Right ventricle myocardium inferior (tissue), 1 donor: ENCODE measurements at places on chromosomes 1 and 21.
A peak's percentile ranks its signal among the peaks of the same experiment; 100 is the strongest.

DNA sequence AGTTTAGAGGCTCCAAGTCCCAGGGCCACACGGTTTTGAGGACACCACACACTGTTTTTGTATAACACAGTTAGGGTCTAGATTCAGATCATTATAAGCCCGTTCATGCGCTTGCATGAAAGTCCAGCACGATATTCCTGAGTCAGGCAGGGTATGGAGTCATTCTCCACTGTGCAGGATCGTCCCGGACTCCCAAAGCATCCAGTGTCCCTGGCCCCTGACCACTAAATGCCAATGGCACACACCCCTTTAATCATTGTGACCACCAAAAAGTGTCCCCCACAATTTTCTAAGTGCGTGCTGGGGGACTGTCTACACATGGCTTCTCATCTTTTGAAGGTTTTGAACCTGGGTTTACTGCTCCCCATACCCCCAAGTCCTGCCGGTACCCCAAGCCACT, 27.1 kb upstream of the PTPRF start:
- no peak for DNase-seq

DNA sequence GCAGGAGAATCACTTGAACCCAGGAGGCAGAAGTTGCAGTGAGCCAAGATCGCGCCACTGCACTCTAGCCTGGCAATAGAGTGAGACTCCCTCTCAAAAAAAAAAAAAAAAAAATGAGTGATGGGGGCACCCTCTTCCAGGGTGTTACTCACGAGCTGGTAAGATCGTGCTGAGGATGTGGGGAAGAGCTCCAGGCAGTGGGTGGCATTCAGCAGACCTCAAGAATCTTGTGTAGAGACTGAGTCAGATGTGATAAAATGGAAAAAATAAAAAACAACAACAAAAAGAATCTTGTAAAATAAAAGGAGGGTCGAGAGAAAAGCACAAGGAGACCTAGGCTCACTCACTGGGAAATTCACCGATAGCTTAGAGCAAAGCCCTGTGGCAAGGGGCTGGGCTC, 38.5 kb downstream of the EPHA2 start:
- DNase-seq = no peak

- no peak for DNase-seq
Observed at GRCh38 chr1:56139836-56140235, 439.5 kb downstream of the PLPP3 start.

GRCh38 chr1:32761253-32761877, 55.8 kb downstream of the YARS1 start:
- DNase-seq = no peak

DNA sequence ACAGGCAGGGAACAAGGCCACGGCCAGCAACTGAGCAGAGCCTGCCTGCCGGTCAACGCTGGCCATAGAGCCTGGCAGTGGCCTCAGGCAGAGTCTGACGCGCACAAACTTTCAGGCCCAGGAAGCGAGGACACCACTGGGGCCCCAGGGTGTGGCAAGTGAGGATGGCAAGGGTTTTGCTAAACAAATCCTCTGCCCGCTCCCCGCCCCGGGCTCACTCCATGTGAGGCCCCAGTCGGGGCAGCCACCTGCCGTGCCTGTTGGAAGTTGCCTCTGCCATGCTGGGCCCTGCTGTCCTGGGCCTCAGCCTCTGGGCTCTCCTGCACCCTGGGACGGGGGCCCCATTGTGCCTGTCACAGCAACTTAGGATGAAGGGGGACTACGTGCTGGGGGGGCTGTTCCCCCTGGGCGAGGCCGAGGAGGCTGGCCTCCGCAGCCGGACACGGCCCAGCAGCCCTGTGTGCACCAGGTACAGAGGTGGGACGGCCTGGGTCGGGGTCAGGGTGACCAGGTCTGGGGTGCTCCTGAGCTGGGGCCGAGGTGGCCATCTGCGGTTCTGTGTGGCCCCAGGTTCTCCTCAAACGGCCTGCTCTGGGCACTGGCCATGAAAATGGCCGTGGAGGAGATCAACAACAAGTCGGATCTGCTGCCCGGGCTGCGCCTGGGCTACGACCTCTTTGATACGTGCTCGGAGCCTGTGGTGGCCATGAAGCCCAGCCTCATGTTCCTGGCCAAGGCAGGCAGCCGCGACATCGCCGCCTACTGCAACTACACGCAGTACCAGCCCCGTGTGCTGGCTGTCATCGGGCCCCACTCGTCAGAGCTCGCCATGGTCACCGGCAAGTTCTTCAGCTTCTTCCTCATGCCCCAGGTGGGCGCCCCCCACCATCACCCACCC, at the start of gene TAS1R3:
Gene TAS1R3 (plus strand): TSS at position 213 of the 898 bp plus-strand sequence. CDS start 66 bp downstream, at position 279.
- DNase-seq = no peak

- no peak for DNase-seq
Observed at GRCh38 chr1:181562395-181562794, 79.1 kb downstream of the CACNA1E start.

- DNase-seq = peak; percentile 22
Observed at GRCh38 chr1:37461698-37462436, 12.5 kb upstream of the ZC3H12A start.

DNA sequence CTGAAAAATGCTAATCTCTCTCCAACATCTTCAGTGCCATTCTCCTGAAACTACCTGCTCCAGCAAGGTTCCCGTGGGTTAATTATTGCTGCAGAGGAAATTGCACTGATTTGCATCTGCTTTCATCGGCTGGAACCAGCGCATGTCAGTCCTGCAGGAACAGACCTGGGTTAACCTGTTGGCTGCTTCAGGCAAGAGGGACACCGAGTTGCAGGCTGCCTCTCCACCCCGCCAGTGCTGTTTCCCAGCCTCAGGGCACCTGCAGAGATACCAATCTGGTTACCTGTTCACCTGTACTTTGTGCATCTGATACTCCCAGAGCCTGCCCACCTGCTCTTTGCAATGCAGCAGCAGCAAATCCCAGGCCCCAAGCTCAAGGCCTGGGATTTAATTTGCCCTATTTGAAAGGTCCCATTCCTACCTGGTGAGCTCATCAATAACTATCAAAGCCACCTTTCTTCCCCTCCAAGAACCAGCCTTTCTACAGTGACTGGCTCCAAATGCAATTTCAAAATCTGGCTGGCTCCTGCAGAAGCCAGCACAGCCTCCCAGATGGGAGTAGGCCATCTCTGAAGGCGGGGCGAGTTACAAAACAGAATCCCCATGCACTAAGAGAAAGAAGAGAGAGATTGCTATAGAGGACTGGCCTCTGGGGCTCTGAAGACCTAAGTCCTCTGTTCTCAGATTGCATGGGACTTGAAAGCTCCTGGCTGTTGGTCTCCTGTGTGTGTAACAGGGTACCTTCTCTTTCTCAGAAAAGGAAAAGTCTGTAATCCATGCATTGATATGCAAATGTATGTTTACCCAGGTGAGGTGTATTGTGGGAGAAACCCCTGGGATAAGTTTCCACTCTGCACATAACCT, 67.8 kb downstream of the TOMM20 start:
- DNase-seq = no peak

GRCh38 chr1:229812693-229813092, 186.6 kb downstream of the URB2 start:
- DNase-seq = no peak

- no peak for DNase-seq
Observed at GRCh38 chr1:235127732-235128455, 743 bp downstream of the TOMM20 start.

GRCh38 chr1:240878631-240879030, 266.7 kb upstream of the GREM2 start:
- DNase-seq = no peak

- peak; percentile 50 for DNase-seq
Observed at GRCh38 chr21:44428281-44428960, 26.9 kb upstream of the LRRC3 start.

DNA sequence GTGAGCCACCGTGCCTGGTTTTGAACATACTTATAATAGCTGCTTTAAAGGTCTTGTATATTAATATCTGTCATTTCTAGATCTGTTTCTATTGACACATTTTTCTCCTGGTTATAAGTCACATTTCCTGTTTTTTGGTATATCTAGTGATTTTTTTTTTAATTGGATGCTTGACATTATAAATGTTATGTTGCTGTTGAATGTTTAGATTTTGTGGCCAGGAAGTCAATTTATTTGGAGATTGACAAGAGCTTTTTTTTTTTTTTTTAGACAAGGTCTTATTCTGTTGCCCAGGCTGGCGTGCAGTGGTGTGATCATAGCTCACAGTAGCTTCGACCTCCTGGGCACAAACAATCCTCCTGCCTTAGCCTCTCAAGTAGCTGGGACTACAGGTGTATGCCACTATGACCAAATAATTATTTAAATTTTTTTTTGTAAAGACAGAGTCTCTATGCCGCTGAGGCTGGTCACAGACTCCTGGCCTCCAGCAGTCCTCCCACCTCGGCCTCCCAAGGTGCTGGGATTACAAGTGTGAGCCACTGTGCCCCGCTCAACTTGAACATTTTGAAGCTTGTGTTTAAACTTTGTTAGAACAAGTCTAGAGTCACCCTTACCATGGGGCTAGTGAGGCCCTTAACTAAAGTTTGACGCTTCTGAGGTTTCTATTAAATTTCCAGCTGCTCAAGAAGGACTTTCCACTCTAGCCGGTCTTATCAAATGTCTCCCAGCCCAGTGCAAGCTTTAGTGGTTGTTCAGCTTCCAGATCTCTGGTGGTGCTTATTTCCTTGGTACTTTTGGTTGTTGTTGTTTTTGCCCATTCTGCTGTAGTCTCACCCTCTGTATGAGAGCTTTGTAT, 8.6 kb upstream of the CHI3L2 start:
- DNase-seq = no peak

- no peak for DNase-seq
Observed at GRCh38 chr1:183105449-183105848, 80.6 kb upstream of the LAMC2 start.

GRCh38 chr1:224504297-224505041, 69.9 kb upstream of the WDR26 start:
- DNase-seq = no peak

- no peak for DNase-seq
Observed at GRCh38 chr1:7298749-7299151, 472.3 kb upstream of the VAMP3 start.

- DNase-seq = no peak
Observed at GRCh38 chr1:24141311-24141997, 1.5 kb downstream of the IL22RA1 start.

DNA sequence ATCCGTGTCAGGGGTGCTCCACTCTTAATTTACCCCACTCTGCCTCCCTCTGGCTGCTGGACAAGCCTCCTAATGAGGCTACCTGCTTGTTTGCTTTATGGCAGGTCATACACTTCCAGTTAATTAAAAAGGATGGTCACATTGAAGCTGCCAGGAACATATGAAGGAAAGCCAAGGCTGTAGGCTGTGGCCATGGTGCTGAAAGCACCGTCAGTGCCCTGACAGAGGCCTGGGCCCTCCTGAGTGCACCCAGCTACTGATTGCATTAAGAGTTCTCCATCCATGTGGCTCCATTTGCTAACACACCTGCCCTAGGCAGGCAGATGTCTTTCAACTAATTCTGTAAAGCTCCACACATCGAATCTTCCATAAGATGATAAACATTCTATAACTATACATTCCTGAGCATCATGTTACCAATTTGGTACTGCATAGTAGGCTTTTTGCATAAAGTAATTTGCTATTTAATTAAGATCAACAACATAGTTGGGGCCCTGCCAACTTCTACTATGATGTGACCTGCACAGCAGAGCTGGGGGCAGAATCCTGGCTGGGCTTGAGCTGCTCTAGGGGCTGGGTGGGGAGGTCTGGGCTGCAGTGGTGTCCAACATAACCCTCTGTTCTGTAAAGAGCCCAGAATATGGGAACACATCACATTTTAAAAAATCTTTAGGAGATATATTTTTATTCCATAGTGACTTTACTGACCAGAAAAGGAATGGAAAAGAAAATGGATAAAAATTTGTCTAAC, 224.8 kb downstream of the SIPA1L2 start:
- no peak for DNase-seq

DNA sequence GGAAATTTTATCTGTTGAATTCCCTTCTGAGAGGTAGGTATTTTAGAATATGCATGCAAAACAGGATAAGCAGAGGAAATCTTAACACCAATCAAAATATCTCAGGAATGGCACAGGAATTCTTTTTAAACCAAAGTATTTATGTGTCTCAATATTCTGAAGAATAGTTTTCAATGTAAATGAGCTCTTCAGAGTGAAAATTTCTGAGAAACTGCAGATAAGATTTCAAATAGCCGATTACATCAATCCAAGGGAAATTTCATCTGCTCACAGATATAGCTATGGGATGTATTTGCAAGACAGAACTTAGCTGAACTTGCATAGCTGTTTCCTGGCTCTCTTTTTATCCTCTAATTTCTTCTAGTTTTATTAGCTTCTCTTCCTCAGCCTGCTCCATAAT, 209.5 kb downstream of the GRIK1 start:
- no peak for DNase-seq

- DNase-seq = no peak
Observed at GRCh38 chr1:83964153-83964552, 34.8 kb downstream of the TTLL7 start.

DNA sequence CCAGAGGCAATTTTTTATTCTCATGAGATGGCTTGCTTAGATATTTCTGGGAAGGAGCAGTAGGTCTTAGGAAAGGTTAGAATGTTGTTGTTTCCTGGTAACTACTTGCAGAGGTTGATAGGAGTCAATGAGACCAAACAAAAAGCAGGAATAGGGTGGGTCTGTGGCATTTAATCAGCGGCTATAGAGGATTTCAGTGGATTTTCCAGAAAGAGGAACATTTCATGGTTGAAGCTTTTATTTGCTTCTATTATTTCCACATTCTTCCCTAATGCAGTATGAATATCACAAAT, 111.3 kb upstream of the PALMD start:
- DNase-seq = no peak

DNA sequence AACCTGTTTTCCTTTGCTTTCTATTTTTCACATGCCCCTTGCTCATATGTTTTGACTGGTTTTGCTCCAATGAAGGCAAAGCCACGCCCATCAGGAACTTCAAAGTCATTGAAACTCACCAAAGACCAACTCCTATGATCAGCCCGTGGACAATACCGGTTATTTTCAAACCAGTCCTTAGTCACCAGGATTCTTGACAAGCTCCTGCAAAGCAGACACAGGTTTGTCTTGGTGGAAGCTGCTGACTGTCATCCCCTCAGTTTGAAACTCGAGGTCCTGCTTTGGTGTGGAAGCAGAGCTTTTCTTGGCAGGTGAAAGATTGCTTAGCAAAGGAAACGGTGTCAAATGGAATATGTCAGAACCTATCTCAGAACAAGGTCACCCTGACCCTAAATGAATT, 384.7 kb upstream of the CXADR start:
- no peak for DNase-seq

- DNase-seq = peak; percentile 75
Observed at GRCh38 chr1:99766378-99766800, at the start of gene FRRS1. Gene FRRS1, minus strand, starts transcription at chr1:99766635. Its CDS starts 17,867 bp downstream, at chr1:99748768.

- DNase-seq = no peak
Observed at GRCh38 chr1:156419854-156420204, 50.8 kb downstream of the RHBG start.

DNA sequence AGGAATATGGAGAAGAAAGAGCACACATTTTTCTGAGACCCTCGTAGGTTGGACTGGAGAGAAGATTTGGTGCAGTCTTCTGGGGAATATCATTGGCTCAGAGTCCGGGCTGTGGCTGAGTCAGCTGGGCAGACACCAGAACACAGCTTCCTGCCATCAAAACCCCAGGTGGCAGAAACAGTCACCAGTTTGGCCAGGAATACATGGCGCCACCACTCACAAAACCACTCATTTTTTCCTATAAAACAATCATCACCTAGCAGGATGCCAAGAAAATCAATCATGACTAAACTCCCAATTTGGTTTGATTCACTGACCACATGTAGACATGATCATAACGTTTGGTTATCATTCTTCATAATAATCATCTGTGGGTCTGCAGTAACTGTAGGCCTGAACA, 178.1 kb upstream of the PBX1 start:
- no peak for DNase-seq
